ENCODE measurements at places on chromosomes 4 and X.

DNA sequence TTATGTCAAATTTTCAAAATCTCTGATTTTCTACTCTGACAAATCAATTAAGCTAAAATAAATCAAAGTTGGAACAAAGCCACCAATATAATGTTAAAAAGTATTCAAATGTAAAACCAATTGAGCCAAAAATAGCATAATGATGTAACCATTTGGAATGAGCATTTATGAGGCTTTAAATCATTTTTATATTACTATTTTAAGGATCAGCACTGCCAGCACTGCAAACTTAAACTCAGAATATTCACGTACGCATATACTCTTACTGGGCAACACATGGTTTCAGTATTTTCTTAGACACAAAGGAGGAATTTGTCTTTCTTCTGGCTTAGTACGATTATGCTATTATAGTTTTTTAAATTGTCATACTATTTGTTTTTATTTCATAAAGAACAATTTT, 52.2 kb downstream of the AFAP1 start:
- DNase-seq: no peak

DNA sequence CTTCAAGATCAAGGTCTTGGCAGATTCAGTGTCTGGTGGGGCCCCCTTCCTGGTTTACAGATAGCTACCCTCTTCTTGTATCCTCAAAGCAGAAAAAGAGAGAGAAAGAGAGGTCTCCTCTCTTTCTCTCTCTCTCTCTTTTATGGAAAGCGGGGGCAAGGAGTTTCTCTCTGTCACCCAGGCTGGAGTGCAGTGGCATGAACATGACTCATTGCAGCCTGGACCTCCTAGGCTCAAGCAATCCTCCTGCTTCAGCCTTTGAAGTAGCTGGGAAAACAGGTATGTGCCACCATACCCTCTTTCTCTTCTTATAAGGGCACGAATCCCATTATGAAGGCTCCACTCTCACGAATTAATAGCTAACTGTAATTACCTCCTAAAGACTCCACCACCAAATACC, 20.2 kb downstream of the RAB9B start:
- DNase-seq: no peak

- no peak for DNase-seq
Measured at GRCh38 chrX:106608016-106608415, 3.8 kb upstream of the RADX start.

DNA sequence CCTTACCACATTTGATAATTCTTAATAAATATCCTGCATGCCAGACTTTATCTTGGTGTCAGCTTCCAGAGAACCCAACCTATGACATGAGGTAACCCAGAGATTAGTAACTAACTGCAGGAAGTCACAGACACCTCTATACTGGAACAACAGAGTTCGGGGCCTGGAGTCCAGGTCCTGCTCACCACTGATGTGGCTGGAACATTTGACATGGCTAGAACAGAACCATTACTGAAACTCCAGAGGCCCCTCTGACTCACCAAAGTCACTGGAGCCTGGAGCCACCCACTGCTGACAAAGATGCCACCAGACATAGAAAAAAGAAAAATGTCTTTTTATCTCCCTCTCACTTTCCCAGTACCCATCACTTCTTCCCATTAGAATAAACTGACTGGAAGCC, 403.7 kb downstream of the MID1IP1 start:
- DNase-seq: no peak

DNA sequence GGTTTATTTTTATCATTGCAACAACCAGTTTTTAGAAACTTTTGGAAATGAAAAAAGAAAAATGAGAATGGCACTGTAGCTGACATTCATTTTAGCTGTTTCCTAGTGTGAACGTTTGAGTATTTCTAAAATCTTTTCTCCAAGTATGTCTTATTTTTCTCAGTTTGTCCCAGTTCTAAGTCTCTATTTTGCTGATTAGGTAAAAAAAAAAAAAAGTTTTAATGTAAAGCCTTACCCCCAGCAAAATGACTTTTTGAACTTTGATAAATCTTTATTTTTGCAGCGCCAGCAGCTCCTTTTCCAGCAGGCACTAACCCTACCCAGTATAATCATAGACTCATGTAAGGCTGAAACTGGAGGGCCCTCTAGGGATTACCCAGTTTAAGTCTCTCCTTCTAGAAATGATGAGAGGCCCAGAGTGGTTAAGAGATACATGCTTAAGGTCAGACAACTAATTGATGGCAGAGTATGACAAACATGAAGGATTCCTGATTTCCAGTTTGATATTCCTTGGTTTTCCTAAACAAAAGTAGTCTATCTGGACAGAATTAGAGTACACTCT, 84.3 kb upstream of the SLC4A4 start:
- no peak for DNase-seq

GRCh38 chr4:90099812-90100211, 27.4 kb upstream of the CCSER1 start:
- DNase-seq: no peak

DNA sequence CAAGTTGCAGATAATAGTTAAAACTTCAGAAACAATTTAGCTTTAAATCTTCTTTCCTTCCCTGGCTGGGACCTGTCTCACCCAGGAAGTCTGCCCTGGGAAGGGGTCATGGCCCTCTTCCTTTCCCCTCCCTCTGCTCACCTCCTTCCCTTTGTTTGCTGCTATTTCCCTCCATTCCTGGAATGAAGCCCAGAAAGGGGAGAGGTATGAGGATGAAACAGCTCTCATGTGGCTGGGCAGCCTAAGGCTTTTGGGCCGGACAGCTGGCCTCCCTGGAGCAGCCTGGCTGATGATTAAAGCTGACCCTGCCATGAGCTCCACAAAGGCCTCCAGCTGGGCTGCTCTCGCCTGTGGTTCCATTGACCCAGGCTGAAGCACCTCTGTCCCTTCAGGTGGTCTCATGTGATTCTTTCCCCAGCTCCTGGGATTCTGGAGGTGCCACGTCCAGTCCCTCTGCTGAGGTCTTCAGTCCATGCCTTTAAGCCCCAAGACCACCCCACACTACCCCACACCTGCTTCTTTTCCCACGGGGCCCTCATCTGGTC, 202.1 kb downstream of the PTTG2 start:
- DNase-seq: no peak

DNA sequence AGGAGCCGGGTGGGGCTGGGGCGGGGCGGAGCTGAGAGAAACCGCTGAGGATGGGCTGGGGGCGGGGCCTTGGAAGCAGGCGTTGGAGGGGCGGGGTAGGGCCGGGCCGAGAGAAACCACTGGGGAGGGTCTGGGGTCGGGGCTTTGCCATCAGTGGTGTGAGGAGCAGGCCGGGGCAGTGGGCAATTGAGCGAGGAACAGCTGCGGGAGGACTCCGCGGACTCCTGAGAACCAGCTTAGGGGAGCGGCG, 1.3 kb upstream of the EOLA2 start:
- DNase-seq: peak; percentile 86

DNA sequence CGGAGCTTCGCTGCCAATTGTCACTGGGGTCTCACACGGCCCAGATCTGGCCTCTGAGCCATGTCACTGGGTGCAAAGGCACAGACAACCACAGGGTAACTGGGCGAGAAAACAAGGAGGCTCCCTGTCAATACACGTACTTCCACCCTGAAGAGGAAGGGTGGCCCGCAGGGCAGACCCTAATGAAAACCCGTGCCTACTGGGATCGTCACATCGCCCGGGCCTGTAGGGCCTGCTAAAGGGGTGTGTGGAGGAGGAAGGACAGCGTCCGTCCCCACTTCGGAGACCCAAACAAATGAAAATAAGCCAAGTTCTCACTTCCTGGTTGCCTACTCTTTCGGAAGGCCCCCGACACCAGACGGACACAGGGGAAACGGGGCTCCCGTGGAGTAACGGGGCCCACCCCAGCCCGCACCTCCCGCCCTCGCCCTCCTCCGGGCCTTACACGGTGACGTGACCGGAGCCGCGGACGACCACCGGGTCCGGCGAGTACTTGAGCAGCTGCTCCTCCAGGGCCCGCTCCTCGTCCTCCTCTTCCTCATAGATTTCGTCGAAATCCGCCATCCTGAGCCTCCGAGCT, 578 bp downstream of the CHIC2 start:
- no peak for DNase-seq

GRCh38 chrX:40964008-40964407, 121.2 kb upstream of the USP9X start:
- DNase-seq: no peak

- DNase-seq: peak; percentile 76
Measured at GRCh38 chrX:102515975-102516941, at the start of gene TMSB15A. TMSB15A (minus strand) TSS chrX:102516739.

DNA sequence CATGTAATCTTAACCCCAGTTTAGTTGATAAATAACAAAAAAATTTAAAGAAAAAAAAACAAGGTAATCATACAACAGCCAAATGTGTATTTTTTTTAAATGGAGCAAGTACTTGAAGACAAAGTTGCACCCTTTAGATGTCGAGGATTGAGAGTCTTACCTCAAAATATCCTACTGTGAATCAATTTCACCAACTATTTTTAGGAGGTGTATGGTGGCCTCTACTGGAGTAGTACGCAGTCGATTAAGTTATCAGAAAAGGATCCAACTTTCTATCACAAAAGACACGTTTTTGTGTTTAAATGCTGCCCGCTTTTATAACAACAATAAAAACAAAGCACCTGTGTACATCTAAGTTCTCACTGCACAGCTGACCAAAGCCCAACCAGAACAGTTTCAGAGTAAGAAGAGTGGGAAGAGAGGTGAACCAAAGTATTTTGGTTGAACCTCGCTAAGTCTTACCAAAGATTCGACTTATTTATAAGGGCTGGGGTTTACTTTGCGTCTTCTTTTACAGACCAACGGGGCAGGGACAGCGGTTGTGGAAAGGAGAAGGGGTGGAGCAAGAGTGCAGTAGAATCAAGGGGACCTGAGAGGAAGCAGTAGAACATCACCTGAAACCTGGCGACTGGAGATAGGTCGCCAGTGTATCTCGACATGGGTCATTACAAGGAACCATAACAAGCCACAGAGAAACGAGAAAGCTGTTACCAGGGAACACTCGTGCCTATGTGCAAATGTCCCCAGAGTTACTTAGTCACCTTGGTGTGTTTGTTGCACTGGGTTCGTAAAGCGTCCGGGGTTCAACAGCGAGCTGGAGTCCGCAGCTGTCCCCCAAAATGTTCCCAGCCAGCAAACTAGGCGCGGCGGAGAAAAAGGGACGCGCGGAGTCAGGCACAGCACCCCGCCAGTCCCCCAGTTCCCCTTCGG, 1.1 kb downstream of the RPS6KA6 start:
- DNase-seq: peak; percentile 39

- DNase-seq: no peak
Measured at GRCh38 chr4:141638230-141638629, 1.8 kb downstream of the IL15 start.

GRCh38 chrX:78769946-78770345, 22.4 kb downstream of the LPAR4 start:
- DNase-seq: no peak

DNA sequence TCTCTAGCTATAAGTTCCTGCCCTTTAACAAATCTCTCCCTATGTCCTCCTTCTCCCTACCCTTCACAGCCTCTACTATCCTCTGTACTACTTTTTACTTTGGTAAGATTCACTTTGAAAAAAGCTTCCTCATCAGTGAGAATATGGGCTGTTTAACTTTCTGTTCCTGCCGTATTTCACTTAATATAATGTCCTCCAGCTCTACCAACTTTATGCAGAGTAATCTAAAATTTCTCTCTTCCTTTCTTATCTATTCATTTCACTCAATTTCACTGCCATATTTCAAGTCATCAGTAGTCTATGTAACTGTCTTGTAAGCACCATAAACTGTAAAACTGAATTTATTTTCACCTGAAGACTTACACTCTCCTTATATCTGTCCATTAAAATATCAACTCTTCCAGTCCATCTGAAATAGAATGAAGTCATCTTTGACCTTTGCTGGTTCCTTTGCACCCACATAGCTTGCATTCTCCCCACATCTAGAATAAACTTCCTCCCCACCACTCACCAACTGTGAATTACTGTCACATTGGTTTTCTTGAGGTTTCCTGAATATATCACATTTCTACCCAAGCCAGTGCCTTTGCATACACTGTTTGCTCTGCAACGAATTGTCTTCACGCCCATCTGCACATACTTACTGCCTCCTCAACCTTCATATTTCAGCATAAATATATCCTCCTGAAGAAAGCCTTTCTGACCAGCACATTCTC, 54.6 kb downstream of the ARAP2 start:
- no peak for DNase-seq

DNA sequence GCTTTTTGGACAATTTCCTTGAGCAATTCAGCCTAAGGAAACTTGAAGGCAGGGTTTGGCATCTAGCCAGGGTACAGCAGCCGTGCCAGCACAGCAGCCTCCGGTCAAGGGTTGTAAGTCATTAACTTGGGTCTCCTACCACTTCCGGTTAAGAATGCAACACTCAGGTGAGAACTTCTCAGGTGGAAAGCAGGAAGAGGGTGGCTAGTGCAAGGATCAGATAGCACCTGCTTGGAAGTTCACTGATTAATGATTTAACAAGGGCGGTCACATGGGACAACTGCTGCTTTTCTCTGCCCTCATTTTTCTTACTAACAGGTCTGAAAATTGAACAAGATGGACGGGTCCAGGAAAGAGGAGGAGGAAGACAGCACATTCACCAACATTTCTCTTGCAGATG, 30.1 kb upstream of the SCOC start:
- DNase-seq: no peak

GRCh38 chr4:2356123-2357069, 62.0 kb downstream of the ZFYVE28 start:
- DNase-seq: no peak

DNA sequence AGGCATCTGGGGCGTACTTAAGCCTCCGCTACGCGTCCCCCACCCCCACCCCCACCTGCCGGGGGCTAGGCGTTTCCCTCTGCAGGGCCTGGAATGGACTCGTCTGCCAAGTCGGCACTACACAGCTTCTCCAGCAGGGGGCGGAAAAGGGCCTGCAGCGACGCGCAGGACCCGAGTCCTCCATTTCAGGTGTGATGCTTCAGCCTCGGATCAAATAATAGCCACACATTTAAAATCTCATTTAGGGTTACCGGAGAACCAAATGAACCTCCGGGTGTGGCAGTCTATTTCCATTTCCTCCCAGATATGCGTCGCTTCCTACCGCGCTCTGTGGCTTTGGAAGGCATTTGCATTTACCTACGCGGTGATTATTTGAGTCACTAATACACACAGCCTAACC, 2.9 kb downstream of the PAK3 start:
- no peak for DNase-seq

DNA sequence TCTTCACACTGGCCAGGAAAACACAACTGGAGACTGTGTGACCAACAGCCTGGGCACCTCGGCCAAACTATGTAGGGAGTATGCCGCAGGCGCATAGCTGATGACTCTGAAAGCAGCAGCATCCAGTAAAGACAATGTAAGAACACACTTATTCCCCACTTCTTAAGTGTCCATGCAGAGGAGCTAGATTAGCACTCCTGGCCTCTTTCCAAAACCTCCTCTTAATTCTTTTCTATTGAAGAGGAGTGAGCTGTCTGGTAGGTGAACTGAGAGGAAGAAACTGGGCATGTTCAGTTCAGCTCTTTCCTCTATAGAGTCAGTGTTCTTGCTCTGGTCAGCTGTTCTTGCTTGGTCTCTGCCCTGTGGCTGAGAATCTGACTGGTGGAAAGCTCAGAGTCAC, 21.1 kb downstream of the NMU start:
- no peak for DNase-seq
